Non-pigmented ciliary epithelial cell (primary cell): ENCODE measurements at places on chromosomes 5 and 9.

GRCh38 chr5:41641621-41642020, 131.2 kb upstream of the PLCXD3 start:
- no peak for DNase-seq

DNA sequence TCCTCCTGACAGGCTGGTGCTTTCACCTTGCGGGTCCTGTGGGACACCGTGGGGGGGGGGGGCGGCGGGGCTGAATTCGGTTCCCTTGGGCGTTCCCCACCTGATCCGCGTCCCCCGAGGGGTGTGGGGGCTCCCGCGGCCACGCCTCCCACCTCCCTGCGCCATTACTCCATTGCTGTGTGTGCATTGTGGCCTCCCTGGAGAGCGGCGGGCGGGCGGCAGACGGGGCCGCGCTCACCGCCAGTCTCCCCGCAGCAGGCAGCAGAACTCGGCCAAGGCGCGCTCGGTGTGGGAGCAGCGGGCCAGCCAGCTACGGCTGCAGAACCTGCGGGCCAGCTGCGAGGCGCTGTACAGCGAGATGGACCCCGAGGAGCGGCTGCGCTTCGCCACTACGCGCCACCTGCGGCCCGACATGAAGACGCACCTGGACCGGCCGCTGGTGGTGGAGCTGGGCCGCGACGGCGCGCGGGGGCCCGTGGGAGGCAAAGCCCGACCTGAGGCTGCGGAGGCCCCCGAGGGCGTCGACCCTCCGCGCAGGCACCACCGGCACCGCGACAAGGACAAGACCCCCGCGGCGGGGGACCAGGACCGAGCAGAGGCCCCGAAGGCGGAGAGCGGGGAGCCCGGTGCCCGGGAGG, 145.3 kb downstream of the CACNA1B start:
- no peak for DNase-seq

DNA sequence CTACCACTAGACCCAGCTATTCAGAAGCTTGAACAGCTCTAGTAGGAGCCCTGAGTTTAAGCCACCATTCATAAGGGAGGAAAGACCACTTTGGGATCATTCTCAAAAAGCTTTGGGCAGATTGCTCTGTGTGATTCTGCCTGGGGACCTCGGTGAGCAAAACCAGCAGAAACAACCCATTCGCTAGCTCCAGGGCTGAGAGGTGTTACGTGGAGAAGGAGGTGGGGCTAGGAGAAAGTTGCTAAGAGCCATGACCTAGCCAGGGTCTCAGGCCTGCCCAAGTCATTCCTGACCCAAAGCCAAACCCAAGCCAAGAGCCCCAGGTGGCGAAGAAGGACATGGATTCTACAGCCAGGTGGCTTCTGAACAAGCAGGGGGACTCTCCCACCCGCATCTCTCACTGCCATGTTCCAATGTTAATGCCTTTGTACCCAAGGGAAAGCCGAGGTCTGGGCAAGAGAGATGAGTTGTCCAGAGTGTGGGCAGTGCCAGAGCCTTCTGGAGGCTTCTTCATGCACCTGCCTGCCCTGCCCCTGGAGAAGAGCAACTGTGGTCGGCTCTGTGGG, 4.0 kb upstream of the BARHL1 start:
- DNase-seq: no peak

GRCh38 chr9:78954286-78954685, 617.5 kb upstream of the TLE4 start:
- DNase-seq: no peak

GRCh38 chr5:156686796-156687195, 163.3 kb upstream of the PPP1R2B start:
- no peak for DNase-seq

GRCh38 chr9:23774266-23774665, 51.8 kb downstream of the ELAVL2 start:
- no peak for DNase-seq

DNA sequence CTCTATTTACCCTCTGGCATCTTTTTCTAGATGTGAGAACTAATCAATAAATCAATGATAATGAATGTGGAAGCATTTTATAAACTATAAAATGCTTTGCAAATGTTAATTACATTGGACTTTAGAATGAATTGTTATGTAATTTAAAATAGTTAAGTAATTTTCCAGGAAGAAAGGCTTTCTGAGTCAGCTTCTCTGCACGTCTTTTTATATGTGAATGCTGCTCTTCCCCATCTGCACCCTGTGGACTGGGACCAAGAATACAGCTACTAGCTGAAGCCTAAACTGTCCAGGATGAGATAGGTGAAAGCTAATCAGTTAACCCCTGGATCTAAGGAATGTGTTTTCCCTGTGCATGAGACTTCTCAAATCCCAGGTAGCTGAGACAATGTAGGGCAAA, 292.9 kb downstream of the NR3C1 start:
- no peak for DNase-seq

GRCh38 chr5:178259623-178260536, 27.3 kb upstream of the PHYKPL start:
- DNase-seq: no peak

DNA sequence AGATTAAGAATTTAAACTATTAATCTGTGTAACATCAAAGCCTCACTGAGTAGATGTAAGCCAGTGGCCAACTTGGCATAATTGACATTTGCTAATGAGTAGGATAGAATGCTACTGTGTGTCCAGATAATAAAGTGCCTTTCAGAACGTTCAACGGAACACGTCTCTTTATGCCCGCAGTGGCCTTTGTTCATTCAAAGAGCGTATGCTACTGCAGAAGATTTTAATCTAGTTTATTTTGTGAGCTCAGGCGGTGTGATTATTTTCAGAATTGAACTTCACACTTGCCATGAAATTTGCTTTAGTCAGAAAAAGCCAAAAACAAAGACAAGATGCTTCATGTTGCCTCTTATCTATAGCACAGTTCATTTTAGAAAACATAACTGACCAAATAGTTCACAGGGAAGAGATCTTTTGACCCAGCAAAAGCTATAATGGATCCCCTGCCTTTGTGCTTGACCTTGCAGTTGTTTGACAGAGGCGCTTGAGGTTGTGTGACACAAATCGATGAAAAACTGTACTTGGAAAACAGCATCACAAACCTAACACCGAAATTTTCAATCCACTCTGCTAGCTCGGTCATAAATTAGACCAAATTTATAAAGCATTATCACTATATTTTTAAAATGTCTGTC, 530.9 kb upstream of the TYRP1 start:
- DNase-seq: no peak

DNA sequence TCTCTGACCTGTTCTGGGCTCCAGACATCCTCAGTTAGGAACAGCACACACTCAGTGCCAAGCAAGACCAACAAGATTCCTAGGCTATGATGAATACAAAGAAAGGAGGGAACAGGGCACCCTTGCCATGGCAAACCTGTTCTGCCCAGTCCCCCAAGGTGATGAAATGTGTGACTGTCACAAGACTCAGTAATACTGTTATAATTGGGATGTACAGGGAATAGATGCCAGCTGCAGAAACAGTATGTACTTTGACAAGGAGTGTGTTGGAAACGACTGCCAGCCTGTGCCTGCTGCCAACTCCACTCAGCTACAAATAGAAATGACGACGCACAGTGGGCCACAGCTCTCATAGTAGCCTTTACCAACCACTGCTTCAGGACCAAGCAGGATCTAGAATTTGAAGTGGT, 453.0 kb downstream of the EFNA5 start:
- no peak for DNase-seq

DNA sequence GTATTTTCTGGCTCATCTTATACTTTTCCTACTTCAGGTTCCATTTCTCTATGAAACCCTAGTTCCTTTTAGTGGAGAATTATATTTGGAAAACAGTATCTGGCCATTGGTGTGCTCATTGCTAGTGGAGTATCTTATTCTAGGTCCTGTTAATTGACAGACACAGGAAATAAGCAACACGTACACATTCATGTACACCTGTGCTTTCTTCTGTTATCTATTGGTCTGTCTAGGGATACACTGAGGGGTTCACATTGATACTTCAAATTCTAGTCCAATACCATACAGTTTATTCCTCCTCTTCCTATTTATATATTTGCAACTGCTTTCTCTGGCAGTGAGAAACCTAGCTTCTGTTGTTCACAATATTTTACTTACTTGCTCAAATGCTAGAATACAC, 110.2 kb downstream of the FER start:
- no peak for DNase-seq

GRCh38 chr5:66906021-66906420, 290.6 kb downstream of the CD180 start:
- no peak for DNase-seq

DNA sequence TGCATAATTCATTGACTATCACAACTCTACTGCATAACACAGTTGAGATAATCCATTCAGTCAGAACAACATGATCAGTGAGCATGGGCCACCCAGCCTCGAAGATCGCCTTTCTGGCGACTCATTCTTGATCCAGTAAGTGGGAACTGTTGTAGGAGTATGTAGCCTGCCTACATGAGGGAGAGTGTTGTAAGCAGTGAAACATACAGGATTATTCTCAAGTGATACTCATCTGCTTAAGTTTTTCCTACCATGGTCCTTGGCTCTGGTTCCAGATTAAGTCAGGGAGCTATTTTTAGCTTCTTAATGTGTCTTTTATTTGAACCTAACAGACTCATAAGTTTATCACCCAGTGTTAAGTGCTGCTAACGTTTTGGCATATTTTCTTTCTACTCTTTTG, 44.0 kb downstream of the TNPO1 start:
- DNase-seq: no peak

GRCh38 chr9:135394131-135394530, 85.5 kb upstream of the PPP1R26 start:
- no peak for DNase-seq

DNA sequence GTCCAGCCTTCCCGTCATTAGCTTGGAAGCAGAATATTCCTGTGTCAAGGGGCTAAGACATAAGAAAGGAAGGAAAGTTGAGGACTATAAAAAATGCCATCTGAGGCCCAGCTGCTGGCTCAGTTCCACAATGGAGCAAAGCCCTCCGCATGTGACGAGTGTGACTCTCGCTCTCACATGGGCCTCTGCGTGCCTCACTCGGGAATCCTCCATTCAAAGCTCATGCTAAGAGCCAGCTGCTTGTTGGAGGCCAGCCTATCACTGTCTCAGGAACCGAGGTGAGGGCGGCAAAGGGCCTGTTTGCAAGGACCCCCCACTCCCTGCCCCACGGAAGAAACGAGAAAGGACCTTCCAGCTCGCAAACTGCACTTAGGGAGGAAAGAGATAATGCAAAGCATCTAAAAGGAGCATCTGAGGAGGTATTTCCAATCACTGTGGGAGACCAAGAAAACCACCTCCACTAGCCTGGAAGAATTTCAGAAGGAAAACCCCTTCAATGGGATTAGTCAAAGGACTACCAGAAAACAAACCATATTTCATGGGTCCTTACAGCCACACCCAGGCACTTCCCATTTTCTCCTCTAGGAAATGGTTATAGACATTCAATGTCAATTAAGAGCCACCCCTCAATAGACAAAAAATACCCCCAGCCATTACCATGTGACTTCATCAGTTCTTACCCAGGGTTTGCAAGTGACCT, 95.3 kb downstream of the PRRT1B start:
- no peak for DNase-seq

GRCh38 chr5:88380332-88380731, 111.7 kb upstream of the TMEM161B start:
- no peak for DNase-seq

GRCh38 chr9:112777914-112778313, 27.4 kb downstream of the SNX30 start:
- no peak for DNase-seq
